Sigmoid colon (tissue), 7 donors: ENCODE measurements at places on chromosomes 7 and 10. TPM values are rescaled to one million over a fixed set of nuclear protein-coding genes. Genes with fewer than 3 reads are reported as not detected.

- DNase-seq = no peak
These were observed 84.7 kb downstream of the SNX10 start for GRCh38 chr7:26376175-26376917.

DNA sequence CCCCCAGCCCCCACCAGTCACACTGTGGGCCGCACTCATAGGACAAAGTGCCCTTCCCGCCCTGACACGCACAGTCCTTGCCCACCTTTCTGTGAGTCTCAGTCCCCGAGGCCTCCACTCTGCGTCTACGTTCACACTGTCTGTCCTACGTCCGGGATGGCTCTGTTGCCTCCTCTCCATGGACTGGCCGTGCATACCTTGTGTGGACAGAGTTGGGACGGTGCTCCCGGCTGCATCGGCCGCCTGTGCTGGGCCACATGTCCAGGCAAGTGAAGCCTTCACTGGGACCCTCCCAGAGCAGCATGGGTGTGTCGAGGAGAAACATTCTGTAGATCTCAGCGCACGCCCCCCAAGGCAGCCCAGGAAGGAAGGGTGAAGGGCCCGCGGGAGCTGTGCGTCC, 239.0 kb downstream of the MGMT start:
- DNase-seq = no peak

ABCC2 gene
- total RNA-seq = 3.9 TPM

- DNase-seq = no peak
These were observed 496.1 kb downstream of the CCSER2 start for GRCh38 chr10:84824525-84824924.

AKR1B1 gene
- total RNA-seq = 46.7 TPM

DNA sequence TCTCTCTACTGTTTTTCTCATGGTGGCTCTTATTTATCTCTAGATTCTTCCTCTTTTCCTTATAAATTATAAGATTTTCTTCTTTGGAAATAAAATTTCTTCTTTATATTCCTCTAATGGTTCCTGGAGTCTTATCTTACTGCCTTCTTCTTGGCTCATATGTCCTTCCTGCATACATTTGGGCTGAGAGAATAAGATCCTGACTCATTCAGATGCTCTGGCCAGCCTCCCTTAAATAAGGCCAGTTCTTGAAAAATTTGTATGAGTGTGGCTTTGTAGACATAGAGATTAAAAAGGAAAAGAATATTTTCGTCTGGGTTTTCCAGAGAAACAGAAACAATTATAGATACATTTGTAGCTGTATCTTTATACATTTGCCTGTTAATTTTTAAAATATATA, 411.3 kb downstream of the KIF20B start:
- no peak for DNase-seq

DNA sequence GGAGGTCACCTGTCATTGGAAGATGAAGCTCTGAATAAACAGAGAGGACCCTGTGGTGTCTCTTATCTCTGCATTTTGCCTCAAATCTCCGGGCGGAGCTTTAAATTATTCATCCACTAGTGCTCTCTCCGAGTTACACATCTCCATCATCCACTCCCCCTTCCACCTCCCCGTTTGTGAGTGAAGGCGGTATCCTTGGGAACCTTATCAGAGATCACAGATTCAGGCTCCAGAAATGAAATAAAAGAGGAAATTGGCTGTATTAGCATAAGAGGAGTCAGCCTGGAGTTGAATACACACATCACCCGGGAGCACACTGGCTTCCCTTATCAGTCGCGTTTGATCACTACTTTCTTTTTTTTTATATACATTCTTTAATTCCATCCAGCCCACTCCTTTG, 1184.8 kb downstream of the GATA3 start:
- no peak for DNase-seq

- DNase-seq = no peak
These were observed 171.5 kb downstream of the PRPF18 start for GRCh38 chr10:13758312-13758711.

NUPR2 gene
- not detected for total RNA-seq

GRCh38 chr10:18079665-18080295, 60.4 kb upstream of the CACNB2 start:
- DNase-seq = no peak
